ENCODE measurements at places on chromosomes 1 and 21. TPM values are rescaled to one million over a fixed set of nuclear protein-coding genes. Genes with fewer than 3 reads are reported as not detected.

The LELP1 gene
- total RNA-seq: not detected

- no peaks in the 10 kb centered on the region for H3K36me3 ChIP-seq
- no peak overlapping the region for H3K4me3 ChIP-seq
- no peak overlapping the region for H3K27ac ChIP-seq
- no peaks in the 10 kb centered on the region for H3K27me3 ChIP-seq
Measured at GRCh38 chr1:188872376-188872775, 1605.3 kb downstream of the BRINP3 start.

DNA sequence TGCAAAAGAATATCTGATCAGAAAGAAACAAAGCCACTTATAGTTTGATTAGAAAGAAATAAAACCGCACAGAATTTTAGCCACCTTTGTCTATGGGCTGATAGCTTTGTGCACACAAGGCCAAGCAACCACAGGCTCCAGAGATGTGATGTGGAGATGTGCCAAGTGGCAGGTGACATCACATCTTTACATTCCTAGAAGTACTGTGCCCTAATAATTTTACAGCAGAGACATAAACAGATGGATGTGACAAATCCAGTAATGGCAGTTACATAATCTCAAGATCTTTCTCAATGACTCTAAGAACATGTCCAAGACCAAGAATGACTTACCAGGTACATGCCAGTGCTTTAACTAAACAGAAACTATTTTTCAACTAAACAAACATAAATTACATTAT, 159.5 kb downstream of the LTN1 start:
- H3K4me1 ChIP-seq: peaks cover 15% of the 10 kb centered on the region
- no peaks in the 10 kb centered on the region for H3K27me3 ChIP-seq
- H3K27ac ChIP-seq: peak overlapping the region; percentile 22
- DNase-seq: no peak
- no peak overlapping the region for H3K4me3 ChIP-seq
- no peaks in the 10 kb centered on the region for H3K36me3 ChIP-seq

- H3K36me3 ChIP-seq: no peaks in the 10 kb centered on the region
- no peak overlapping the region for H3K4me3 ChIP-seq
- H3K27ac ChIP-seq: peak overlapping the region; percentile 24
- H3K27me3 ChIP-seq: no peaks in the 10 kb centered on the region
- peaks cover 21% of the 10 kb centered on the region for H3K4me1 ChIP-seq
Measured at GRCh38 chr1:223700388-223700918, 11.9 kb upstream of the CAPN2 start.

GRCh38 chr1:77639056-77639455, 43.4 kb downstream of the ZZZ3 start:
- H3K36me3 ChIP-seq: peaks cover 35% of the 10 kb centered on the region
- no peaks in the 10 kb centered on the region for H3K27me3 ChIP-seq
- H3K27ac ChIP-seq: no peak overlapping the region
- H3K4me1 ChIP-seq: peaks cover 9% of the 10 kb centered on the region
- no peak overlapping the region for H3K4me3 ChIP-seq

DNA sequence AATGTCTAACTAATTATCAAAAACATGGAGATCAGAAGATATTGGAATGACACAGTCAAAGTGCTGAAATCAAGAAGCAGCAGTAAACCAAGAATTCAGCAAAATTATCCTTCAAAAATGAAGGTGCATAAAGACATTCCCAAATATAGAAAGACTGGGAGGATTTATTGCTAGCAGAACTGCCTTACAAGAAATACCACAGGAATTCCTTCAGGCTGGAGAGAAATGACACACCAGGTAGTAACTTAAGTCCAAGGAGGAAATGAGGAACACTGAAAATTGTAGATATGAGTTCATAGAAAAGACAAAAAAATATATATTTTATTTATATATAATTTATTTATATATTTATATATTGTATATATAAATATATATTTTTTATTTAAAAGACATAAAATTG, 217.2 kb downstream of the RPS6KC1 start:
- DNase-seq: no peak
- no peak overlapping the region for H3K27ac ChIP-seq
- H3K4me3 ChIP-seq: no peak overlapping the region
- no peaks in the 10 kb centered on the region for H3K27me3 ChIP-seq
- peaks cover 14% of the 10 kb centered on the region for H3K36me3 ChIP-seq

The PSRC1 gene
- total RNA-seq: 0.35 TPM
